ENCODE measurements at places on chromosomes 5 and 9. TPM values are rescaled to one million over a fixed set of nuclear protein-coding genes. Genes with fewer than 3 reads are reported as not detected.

The GLDC gene
- total RNA-seq, result not detected

The SEC61B gene
- 83.1 TPM for total RNA-seq

The PCDHGC4 gene
- total RNA-seq, result 6.3 TPM

The MYO10 gene
- 32.1 TPM for total RNA-seq

The EFCAB9 gene
- not detected for total RNA-seq

The CDH6 gene
- total RNA-seq, result 1.5 TPM

The PPP2CA gene
- 81.8 TPM for total RNA-seq

The SOX30 gene
- total RNA-seq, result under 0.01 TPM

Data from hair follicle dermal papilla cell (primary cell).